Iris pigment epithelial cell (primary cell): ENCODE measurements at places on chromosomes 16 and 17.

GRCh38 chr17:42521666-42522262 lies 14.3 kb upstream of the NAGLU start:
- DNase-seq = no peak

- DNase-seq = no peak
Measured at GRCh38 chr16:8768283-8768682, 29.2 kb downstream of the TMEM186 start.

DNA sequence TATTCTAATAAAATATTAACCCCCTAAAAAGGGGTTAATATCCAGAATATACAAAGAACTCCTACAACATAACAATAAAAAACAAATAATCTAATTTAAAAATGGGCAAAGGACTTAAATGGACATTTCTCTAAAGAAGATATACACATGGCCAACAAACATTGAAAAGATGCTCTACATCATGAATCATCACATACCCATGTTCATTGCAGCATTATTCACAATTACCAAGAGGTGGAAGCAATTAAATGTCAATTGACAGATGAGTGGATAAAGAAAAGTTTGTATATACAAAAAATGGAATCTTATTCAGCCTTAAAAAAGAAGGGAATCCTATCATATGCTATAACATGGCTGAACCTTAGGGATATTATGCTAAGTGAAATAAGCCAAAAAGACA lies 36.8 kb downstream of the CPD start:
- peak; percentile 31 for DNase-seq

- no peak for DNase-seq
Measured at GRCh38 chr16:13968835-13969234, 48.9 kb downstream of the ERCC4 start.

- DNase-seq = no peak
Measured at GRCh38 chr17:43540821-43541674, 5.1 kb downstream of the ETV4 start.

- DNase-seq = no peak
Measured at GRCh38 chr16:264440-264951, 11.2 kb downstream of the RGS11 start.

GRCh38 chr16:50472472-50472871 lies 75.7 kb upstream of the NKD1 start:
- no peak for DNase-seq

DNA sequence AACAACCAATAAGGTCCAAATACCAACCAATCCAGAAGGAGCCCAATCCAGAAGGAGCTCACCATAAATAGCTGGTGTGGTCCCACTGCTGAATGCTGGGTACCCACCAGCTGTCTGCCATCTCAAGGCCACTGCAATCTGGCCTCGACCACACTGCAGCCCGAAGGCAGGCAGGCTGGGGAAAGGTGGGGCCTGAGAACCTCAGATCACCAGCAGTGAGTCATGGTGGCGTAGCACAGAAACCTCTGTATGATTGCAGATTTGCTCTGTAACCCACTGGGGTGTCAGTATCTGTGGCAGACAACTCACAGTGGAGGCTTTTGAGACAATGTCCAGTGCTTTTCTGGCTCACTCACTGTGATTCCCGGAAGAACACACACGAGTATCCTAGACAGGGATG lies 14.7 kb upstream of the CMTR2 start:
- peak; percentile 1 for DNase-seq

GRCh38 chr17:8018436-8018835 lies 16.0 kb downstream of the GUCY2D start:
- no peak for DNase-seq

DNA sequence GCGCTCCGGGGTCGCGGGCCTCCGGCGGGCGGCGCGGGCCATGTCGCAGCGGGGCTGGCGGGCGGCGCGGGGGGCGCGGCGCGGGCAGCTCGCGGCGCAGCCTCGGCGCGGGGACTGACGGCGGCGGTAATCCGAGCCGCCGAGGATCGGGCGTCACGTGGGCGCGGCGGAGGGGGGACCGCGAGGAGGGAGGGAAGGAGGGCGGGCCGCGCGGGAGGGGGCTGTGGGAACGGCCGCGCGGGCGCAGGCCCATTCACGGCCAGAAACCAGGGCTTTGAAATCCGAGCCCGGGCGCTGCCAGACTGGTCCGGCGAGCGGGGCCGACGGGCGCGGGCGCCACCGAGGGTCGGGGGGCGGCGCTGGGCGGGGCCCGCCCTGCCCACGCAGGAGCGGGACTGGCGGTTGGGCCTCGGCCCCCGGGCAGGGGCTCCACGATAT lies at the start of gene MTSS2:
Gene MTSS2 (minus strand): TSS at position 116 of the 438 bp plus-strand sequence. CDS start 262 bp downstream, outside the sequence.
- peak; percentile 88 for DNase-seq

- DNase-seq = no peak
Measured at GRCh38 chr17:34926661-34927060, 34.6 kb downstream of the CCT6B start.

GRCh38 chr17:57021226-57021940 lies 43.5 kb downstream of the SCPEP1 start:
- DNase-seq = no peak

GRCh38 chr16:1743376-1744337 lies 27.7 kb downstream of the NME3 start:
- peak; percentile 17 for DNase-seq

DNA sequence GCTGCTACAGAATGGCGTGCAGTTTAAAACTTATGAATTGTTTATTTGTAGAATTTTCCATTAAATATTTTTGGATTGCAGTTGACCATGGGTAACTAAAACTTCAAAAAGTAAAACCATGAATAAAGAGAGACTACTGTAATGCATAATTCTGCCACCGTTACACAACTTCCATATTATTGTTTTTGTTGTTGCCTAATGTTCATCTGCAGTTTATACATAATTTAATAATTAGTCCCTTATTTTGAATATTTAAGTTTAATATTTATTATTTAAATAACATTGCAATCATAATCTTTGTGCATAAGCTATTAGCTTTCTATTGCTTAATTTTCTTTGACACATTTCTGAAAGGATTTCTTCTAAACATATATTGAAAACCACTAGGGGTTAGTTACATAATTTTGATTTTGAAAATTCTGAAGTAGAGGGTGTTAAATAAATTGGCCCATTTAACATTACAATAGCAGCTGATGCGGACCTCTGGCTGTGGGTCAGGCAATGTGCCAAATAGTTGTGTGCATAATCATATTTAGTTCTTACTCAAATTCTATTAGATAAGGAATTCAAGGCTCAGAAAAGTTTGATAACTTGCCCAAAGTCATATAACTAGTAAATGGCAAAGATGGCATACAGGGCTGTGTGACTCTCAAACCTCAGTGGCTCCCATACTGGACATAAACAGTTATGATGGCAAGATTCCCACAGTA lies 31.1 kb downstream of the PPM1E start:
- peak; percentile 89 for DNase-seq

- DNase-seq = no peak
Measured at GRCh38 chr17:6989779-6990178, 6.1 kb upstream of the ALOX12 start.

GRCh38 chr16:22366889-22367288 lies 7.5 kb downstream of the CDR2 start:
- no peak for DNase-seq

DNA sequence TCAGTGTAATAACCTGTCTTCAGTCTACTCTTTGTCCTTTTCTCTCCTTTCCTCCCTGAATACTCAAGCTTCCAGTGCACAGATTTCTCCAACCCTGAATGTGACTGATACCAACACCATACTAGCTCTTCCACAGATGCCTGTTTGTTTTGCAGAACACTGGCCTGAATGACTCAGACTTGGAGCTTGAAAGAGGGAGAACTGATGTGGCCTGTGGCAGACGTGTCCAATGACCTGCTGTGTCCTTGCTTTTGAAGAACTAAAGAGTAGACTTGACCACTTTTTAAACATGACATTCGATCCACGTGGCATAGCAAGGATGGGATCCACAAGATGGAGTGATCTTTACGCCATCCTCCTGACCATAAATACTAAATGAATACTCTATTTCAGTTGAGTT lies 361.0 kb downstream of the WWOX start:
- no peak for DNase-seq

GRCh38 chr17:39095309-39095686 lies 56.1 kb downstream of the PLXDC1 start:
- DNase-seq = no peak

- no peak for DNase-seq
Measured at GRCh38 chr16:56102906-56103305, 88.4 kb upstream of the GNAO1 start.

- peak; percentile 67 for DNase-seq
Measured at GRCh38 chr16:30902029-30902972, 5.9 kb downstream of the CTF1 start.

- DNase-seq = no peak
Measured at GRCh38 chr16:49889725-49890397, 33.9 kb upstream of the ZNF423 start.

- no peak for DNase-seq
Measured at GRCh38 chr17:4514206-4514605, 15.5 kb downstream of the SPNS2 start.

DNA sequence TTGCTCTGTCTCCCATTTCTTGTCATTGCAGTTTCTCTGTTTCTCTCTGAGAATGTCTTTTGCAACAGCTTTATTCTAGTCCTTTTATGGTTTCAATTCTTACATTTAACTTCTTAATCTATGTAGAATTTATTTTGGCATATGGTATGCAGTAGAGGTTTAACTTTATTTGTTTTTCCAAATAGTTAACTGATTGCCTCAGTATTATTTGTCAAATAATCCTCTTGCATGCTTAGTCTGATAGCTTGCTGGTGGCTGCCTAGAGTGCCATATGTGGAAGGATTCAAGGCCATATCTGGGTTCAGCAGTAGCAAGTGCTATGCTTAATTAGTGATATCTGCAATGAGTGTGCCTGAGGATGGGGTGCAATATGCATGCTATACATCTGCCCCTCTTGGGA lies 6.9 kb downstream of the SNTB2 start:
- DNase-seq = peak; percentile 54

- DNase-seq = peak; percentile 35
Measured at GRCh38 chr16:29729116-29729521, 16.7 kb downstream of the C16orf54 start.

- no peak for DNase-seq
Measured at GRCh38 chr17:81962499-81963441, 1.8 kb upstream of the NOTUM start.

DNA sequence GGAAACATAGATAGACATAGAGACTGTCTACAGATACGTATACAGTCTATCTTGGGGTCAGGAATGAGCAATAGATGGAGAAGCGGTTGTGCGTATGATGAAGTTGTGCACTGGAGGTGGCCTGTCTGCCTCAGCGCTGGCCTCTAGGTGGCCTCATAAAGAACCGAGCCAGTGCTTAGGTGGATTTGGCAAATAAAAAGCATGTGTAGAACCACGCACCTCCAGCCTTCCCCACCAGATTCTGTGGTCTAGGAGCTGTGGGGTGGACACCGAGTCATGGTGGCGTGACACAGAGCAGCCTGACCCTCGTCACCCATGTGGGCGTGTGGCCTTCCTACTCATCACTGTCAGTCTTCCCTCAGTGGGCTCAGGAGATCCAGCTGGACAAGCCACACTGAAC lies 34.0 kb downstream of the PGS1 start:
- DNase-seq = peak; percentile 45
